ENCODE measurements at places on chromosomes 7 and 10.

- peak; percentile 50 for DNase-seq
These were observed 62.4 kb downstream of the LSM5 start for GRCh38 chr7:32427769-32428291.

- no peak for DNase-seq
These were observed 350.8 kb downstream of the KCNMA1 start for GRCh38 chr10:77286531-77287508.

DNA sequence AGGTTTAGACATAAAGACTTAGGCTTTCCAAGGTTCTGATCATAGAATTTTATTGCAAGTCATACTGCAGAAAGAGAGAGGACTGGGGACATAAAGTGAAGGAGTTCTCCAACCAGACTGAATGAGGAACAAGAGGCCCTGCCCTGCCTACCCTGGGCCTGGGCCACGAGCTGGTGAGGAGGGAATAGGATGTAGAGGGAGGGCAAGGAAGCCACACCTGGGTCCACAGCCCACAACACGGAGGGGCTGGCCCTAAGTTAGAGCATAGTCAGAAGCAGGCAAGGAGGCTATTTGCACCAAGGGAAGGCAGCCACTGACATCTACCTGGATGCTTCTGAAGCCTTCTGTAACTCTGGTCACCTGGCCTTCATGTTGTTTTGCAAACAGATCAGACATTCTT lies 82.2 kb upstream of the CXCL12 start:
- no peak for DNase-seq

- DNase-seq, result no peak
These were observed 328.4 kb upstream of the GNAI1 start for GRCh38 chr7:79806161-79806734.

DNA sequence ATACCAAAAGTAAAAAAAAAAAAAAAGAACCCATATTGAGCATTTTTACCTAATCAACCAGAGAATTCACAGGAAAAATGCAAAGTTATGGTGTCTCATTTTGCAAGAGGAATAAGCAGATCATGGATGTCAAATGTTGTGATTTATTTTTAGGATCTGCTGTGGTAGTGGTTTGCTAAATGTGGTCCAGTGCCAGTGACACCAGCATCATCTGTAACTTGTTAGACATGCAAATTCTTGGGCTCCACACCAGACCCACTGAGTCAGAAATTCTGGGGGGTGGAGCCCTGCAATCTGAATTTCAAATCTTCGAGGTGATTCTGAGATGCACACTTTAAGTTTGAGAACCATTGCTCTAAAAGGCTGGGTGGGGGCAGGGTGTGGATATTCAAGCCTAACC lies 30.1 kb upstream of the ZEB1 start:
- no peak for DNase-seq

DNA sequence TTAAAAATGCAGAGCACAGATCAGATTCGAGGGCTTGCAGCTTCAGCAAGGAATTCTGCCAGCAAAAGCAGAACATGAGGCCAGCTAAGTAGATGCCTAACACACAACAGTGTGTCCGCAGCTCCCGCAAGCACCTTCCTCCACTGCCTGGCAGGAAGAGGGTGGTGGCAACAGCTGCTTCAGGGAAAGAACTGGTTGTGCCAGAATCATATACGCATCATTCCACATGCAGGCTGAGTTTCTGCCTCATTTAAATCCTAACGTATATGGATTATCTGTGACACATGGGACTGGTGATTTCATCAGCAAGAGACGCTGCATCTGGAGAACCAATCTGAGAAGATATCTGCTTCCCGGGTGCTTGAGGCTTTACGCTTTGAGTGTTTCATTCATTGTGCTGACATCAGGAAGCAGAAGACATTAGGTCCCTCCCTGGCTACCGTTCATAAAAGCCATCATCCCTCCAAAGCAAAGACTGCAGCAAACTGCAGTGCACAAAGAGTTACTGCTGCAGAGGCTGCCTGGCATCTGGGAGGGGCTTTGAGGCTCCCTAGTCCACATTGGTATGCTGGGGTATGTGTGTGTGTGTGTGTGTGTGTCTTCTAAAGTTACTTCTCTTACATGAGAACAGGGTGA lies 78.8 kb downstream of the FAM13C start:
- DNase-seq, result no peak

DNA sequence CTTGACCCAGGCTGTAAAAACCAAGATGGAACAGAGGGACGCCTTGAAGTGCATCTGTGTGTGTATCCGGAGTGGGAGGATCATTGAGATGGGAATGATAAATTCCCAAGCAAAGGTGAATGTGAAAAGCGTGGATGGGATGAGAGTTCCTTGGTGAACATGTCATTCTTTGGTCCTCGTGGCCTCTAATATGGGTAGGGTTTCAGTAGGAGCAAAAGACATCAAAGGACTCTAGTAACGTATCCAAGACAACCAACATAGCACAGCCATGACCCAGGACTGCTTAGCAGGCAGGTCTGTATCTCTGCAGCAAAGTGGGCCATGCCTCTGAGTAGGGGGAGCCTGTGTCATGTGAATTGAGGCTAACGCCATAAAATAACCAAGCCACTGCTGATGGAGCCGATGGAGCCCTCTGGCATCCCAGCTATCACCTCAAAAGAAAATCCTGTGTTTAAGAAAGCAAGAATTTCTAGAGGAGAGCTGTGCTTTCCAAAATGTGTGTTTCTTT lies 98.6 kb downstream of the CCDC3 start:
- no peak for DNase-seq

DNA sequence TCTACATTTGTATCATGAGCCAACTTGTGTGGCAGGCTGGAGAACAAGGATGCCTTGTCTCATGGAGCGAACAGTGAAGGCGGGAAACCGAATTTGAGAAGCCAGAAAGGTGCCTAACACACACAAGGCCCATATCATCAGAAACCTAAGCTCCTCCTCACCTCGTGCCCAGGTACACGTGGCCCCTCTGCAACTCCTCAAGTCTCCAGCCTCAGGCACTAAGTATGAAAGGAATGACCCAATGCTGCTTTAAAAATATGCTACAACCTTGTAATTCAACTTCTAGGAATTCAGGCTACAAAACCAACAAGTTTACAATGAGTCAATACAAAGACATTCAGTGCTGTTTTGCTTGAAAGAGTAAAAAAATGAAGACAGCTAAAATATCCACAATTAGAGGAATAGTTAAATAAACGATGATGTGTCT lies 95.7 kb downstream of the CDK6 start:
- peak; percentile 79 for DNase-seq
